ENCODE measurements at places on chromosomes 7 and 10. TPM values are rescaled to one million over a fixed set of nuclear protein-coding genes. Genes with fewer than 3 reads are reported as not detected.

OR2A7 gene
- 4.8 TPM for total RNA-seq

C10orf67 gene
- 0.14 TPM for total RNA-seq

HOXA10 gene
- total RNA-seq = 0.12 TPM

AKR1C8 gene
- total RNA-seq = not detected

TMEM213 gene
- 0.12 TPM for total RNA-seq

HECW1 gene
- 3.8 TPM for total RNA-seq

PIP gene
- not detected for total RNA-seq

COL1A2 gene
- 478 TPM for total RNA-seq

Measured in mucosa of gallbladder (tissue), 1 donor.